ENCODE measurements at places on chromosomes 4 and X.

DNA sequence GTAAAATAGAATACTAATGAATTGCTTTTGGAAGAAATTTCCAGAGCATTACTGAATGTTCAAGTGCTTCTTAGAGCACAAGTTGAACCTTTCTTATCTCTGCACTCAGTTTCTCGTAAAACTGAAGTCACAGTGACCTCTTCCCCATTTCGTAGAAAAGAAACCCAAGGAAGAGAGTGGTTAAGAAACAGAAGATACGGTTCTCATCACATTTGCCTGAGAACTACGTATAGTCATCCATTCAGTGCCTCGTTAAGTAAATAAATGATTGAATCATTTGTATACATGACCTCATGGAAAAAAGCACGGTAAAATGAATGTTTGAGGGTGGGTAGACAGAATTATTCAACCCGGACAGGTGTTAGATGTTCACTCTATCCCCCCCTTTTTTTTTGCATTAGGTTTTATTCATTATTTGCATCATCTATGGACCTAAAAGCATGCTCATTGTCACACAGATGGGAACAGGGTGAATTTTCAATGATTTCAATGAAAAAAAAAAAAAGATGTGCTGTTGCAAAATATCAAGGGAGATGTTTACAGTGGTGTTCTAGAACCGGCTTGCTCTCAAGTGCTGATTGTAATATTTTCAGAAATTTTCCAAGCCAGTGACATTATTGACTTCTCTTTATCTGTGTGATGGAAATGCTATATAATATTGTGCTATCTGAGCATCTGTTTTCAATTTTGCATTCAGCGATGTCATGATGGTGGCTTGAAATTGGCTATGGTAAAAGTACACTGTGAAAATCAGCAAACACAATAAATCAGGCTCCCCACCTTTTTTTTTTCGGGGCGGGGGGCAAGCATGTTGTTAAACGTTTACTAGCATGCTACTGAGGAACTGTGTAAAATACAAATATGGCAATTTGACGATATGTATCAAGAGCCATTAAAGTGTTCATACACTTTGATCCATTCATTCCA, 4.3 kb downstream of the RHOH start:
- DNase-seq, result no peak

DNA sequence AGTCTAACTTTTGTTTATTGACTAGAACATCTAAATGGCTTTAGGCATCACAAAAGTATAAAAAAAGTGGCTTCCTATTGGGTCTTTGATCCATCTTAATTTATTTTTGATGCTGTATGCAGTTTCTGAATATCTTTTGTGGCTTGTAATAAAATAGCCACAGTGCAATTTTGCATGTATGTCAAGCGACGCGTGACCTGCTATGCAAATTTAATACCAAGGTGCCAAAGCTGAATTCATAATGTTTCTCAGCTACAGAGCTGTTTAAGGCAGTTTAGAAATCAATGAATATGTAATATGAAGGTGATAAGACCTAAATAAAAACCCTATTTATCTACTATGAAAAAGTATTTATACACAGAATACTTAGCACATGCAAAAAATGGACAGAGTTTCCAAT, 197.8 kb downstream of the AFF2 start:
- DNase-seq, result no peak

DNA sequence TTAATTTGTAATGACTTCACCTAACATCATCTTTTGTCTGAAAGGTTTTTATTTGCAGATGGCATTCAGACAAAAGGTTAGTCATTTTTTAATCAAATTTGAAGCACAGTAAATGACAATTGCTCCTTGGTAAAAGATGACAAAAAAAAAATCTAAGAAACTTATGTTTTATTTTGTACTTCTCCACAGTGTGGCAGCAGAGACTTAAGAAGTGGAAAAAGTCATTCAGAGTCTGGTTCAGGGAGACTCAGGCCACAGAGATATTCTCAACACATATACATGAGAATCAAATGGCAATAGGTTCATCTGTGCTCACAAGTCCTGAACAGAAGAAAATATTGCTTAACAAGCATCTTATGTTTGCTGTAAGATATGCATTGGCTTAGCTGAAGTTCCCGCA, 436.2 kb downstream of the KCNIP4 start:
- no peak for DNase-seq

DNA sequence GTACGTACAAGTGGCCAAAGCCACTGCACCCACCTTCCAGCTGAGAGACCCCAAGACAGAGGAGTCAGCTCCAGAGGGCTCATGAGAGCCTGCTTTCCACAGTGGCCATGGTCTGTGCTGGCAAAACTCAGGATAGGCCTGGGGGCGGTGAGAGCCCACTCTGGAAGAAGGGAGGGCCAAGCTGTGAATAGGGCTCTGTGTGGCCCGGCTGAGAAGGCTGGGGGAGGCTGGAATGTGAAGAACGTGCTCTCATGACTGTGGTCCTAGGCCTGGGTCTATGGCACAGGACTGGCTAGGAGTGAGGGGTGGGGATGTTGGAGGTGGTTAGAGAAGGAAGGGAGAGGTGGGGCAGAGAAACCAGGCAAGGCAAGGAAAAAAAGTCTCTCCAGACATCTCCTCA, 13.3 kb downstream of the STARD8 start:
- no peak for DNase-seq

- no peak for DNase-seq
Observed at GRCh38 chrX:70141373-70141772, 8.1 kb downstream of the IGBP1 start.

DNA sequence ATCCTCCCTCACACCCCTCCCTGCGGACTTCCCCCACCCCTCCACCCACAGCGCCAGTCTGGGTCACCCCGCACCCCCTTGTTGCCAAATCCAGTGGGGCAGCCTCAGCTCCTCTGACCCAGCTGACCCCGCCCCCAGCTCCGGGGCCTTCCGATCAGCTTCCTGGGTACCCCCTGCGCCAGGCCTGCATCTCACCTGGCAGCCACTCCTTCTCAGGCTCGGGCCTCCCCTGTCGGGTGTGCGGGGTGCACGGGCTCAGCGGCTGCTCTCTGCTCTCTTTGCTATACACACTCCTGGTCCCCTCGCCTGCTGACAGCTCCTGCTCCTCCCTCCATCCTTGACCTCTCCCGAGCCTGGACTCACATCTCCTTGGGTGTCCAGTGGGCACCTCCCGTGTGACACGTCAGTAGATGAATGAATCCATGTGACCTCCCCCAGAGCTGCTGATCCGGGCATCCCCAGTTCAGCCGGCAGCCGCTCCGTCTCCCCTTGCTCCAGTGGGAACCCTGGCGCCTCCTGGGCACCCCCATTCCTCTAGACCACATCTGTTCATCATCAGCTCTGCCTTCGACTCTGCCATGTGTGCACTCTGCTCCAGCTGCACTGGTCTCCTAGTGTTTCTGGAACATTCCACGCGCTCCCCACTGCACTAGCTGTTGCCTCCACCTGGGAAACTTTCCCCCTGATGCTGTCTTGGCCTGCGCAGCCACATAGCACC, 9.9 kb downstream of the CFAP99 start:
- no peak for DNase-seq

DNA sequence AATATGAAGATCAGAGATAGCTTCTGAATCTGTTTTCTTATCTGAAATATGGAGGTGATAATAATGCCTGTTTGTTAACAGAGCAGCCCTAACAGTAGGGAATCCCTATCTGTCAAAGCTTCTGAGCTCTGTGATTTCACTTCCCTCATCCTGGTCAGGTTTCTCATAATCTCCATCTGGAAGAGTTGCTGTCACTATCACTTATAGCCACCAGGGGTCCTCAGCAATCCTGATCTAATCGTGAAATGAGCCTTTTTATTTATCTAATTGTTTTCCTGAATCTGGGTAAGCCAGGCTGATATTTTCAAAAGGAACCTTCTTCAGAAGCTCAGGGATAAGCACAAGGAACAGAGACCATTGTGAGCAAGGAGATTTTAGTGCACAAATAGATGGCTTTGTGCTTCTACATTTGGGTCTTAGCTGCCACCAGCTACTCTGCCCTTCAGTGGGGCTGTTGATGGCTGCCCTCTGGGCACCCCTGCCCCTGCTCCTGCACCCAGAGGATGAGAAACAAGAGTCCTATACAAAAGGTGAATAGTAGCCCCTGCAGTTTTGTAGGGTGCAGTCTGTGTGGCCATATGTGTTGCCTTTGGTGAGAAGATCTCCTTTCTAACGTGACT, 196.4 kb upstream of the RADX start:
- no peak for DNase-seq

DNA sequence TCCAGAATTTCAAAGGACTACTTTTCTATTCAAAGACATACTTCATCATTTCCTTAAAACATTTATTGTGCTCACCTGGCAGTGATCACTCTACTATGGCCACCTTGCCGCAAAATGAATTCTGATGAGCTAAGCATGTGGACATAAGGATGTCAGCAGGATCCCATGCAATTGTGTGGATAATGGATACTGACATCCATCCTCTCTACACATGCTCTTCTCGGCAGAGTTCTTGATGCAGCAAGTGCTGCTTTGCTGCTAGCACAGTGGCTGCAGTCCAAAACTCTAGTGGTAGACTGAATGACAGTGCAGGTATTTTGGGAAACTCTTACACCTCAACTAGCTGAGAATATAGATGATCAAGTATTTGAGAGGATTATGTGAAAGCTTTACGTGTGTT, 168.0 kb downstream of the BANK1 start:
- DNase-seq, result no peak
